ENCODE measurements at places on chromosomes 11 and 22.

DNA sequence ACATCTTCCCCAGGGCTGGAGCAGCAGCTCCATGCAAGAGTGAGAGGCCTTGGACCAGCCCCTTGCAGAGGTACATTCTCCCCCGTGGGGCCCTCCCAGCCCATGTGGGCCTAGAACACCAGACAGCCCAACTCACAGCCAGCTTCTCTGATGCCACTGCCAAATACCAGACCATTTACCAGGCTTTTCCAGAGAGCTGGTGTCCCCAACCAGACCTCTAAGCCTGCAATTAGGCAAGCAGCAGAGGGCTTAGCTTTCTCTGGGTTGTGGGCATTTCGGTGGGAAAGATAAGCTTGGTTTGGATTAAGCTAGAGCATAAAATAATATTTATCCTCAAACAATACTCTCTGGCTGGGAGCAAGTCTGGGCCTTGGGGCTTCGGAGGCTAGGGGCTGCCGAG is 75.6 kb downstream of the TP53I11 start:
- no peak for DNase-seq

- DNase-seq, result no peak
Measured at GRCh38 chr22:46961591-46962295, 199.3 kb downstream of the TBC1D22A start.

GRCh38 chr22:46604306-46604690 is 15.9 kb upstream of the GRAMD4 start:
- peak; percentile 67 for DNase-seq

- DNase-seq, result no peak
Measured at GRCh38 chr11:120284272-120284671, 40.8 kb upstream of the TLCD5 start.

- DNase-seq, result no peak
Measured at GRCh38 chr11:20670932-20671403, 1.6 kb downstream of the NELL1 start.

DNA sequence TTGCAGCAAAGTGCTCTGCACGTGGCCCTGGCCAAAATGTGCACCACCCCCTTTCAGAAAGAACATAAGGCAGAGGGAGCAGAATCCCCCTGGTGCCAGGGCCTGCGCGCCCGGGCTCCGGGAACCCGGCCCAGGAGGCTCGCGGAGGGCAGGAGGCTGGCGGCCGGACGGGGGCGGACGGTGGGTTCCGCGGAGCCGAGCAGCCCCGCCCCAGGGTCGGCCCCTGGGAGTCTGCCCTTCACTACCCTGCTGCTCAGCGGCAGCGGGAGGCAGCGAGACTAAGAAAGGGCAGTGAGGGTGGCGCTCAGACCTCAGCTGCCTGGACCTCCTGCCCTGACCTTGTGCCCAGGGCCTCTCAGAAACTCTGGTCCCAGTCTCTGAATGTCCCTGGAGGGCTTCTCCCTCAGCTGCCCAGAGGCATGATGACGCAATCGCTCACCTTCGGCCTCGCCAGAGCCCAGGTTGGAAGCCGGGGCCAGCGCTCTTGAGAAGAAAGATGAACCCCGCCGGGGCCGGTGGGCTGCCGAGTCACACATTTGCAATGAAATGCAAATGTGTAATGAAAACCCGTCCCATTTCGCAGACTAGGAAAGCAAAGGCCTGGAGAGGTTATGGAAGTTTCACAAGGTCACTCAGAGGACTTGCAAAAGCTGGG is 1.1 kb upstream of the CLMP start:
- DNase-seq, result no peak
